ENCODE measurements at places on chromosomes 3 and 15.

DNA sequence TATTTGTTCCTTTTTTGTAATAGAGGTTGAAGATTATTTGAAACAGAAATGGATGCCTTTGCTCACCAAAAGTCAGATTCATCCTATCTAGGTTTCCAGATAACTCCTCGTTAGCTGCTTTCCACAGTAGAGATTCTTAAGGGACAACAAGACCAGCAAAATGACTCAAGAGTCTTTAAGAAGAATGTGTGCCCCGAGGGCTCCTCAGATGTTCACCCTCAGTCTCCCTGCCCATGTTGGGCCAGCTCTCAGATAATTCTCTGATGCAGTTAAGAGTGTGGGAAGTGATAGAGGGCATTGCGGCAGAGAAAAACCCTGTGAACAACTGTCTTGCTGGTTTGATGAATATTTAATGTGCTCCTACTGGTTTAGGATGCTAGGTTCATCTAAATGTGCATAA is 251.1 kb downstream of the PTPRG start:
- DNase-seq, result no peak

DNA sequence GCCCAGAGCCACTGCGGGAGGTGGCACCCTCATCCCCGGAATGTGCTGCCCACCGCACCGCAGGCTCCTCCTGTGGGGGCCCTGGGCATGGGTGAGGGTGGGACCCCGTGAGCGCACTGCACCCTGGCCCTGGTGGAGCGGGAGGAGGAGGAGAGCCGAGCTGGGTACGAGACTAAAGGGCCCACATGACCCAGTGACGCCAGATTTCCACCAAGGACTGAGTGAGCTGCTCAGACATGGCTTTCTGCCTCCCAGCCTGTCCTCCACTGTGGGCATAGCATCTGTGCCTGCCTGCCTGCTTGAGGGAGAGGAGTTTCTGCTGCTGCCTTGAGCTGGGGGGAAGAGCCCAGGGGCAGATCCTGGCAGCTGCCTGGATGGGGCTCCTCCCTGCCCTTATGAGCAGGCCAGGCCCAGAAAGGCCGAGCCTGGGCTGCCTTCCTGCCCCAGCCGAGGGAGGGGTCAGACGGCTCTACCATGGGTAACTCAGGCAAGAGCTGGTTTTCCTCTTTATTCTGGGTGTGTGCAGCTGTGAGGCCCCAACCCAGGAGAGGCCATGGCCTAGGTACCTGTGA is 88.4 kb downstream of the VGLL4 start:
- no peak for DNase-seq

DNA sequence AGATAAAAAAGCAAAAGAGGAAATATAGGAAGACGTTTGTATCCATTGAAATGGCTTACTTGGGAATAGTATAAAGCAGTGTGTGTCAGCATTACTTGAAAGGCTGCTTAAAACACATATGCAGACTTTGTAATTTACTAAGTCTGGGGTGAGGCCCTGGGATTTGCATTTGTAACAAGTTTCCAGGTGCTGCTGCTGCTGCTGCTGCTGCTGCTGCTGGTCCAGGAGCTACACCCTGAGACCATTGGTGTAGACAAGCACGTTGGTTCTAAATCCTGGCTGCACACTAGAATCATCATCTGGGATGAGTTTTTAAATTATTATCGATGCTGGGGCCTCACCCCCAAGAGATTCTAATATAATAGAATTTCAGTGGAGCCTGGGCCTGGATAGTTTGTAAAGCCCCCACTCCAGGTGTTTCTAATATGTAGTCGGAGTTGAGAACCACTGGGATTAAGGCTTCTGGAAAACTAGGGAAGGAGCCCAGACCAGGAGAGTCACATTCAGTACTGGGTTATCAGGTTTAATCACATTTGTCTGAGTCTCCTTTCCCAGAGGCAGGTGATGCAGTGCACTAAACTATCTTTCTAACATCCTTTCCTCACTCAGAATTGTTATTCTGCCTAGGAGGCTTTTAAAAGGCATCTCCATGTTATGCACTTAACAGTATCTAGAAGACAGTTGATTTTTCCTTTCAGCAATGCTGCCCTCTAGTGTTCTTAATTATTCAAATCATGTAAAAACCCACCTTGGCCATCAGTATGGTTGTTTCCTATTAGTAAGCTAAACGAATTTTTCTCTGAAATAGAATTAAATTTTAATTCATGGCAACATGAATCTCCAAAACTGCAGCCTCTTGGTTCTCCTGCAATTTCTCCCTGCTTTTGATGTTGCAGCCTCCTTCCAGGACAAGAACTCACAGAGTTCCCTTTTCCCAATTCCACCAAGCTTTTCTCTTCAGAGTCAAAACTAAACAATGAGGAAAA is 45.4 kb downstream of the SSR3 start:
- no peak for DNase-seq

DNA sequence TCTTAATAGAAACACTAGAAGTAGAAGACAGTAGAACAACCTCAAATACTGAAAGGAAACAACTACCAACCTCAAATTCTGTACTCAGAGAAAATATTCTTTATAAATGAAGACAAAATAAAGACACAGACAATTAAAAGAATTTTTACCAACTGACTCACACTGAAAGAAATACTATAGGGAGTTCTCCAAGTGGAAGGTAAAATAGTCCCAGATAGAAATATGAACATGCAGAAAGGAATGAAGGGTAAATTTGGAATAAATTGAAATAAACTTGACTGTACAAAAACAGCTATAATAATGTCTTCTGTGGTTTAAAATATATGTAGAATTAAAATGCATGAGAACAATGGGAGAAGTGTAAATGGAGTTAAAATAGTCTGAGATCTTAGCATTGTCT is 36.7 kb upstream of the CCDC174 start:
- DNase-seq, result no peak

- DNase-seq, result no peak
Observed at GRCh38 chr15:64502151-64502550, 41.8 kb downstream of the ZNF609 start.

GRCh38 chr3:107674371-107674770 is 151.6 kb downstream of the BBX start:
- no peak for DNase-seq

GRCh38 chr3:125110016-125110875 is 54.4 kb upstream of the HEG1 start:
- no peak for DNase-seq

Data from effector memory CD4-positive, alpha-beta T cell (primary cell).